Right lobe of liver (tissue), 6 donors: ENCODE measurements at places on chromosomes 1 and 21. TPM values are rescaled to one million over a fixed set of nuclear protein-coding genes. Genes with fewer than 3 reads are reported as not detected.
A peak's percentile ranks its signal among the peaks of the same experiment; 100 is the strongest.

CD34 gene
- 2.7 TPM for total RNA-seq

DNA sequence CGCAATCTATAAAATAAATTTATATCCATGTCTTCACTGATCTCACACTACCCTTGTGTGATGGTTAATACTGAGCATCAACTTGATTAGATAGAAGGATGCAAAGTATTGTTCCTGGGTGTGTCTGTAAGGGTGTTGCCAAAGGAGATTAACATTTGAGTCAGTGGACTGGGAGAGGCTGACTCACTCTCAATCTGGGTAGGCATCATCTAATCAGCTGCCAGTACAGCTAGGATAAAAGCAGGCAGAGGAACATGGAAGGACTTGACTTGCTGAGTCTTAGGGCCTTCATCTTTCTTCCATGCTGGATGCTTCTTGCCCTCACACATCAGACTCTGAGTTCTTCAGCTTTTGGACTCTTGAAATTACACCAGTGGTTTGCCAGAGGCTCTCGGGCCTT is 615.4 kb downstream of the AGBL4 start:
- H3K27me3 ChIP-seq, result no peaks in the 10 kb centered on the region
- H3K4me1 ChIP-seq, result no peaks in the 10 kb centered on the region
- DNase-seq, result no peak
- H3K36me3 ChIP-seq, result no peaks in the 10 kb centered on the region

DNA sequence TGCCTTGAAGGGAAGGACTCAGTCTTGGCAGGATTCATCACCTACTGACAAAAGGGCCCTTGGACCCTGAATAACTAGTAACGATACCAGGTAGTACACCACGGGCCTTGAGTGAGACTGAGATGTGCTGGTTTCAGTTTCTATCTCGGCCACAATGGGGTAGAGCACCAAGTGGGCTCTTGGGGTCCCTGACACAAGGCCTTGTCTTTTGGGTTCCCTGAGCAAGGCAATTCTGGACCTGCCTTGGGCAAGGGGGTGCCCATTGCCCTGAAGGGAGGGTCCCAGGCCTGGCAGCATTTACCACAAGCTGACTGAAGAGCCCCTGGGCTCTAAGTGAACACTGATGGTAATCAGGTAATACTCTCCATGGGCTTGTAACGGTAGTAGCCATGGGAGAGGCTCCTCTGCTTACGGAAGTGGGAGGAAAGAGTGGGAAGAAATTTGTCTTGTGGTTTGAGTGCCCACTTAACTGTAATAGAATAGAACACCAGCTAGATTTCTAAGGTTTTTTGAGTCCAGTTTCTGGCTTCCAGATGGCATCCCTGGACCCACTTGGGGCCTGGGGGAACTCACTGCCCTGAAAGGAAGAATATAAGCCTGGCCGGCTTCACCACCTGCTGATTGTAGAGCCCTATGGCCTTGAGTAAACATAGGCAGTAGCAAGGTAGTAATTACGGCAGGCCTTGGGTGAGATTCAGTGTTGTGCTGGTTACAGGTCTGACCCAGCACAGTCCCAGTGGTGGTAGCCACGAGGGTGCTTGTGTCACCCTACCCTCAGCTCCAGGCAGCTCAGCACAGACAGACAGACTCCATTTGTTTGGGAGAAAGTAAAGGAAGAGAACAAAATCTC is 58.5 kb downstream of the WDR4 start:
- no peak overlapping the region for H3K27ac ChIP-seq
- no peak for DNase-seq
- no peaks in the 10 kb centered on the region for H3K4me1 ChIP-seq
- no peaks in the 10 kb centered on the region for H3K36me3 ChIP-seq

- H3K36me3 ChIP-seq, result no peaks in the 10 kb centered on the region
- H3K4me3 ChIP-seq, result no peak overlapping the region
- DNase-seq, result no peak
- H3K27ac ChIP-seq, result no peak overlapping the region
- H3K27me3 ChIP-seq, result no peaks in the 10 kb centered on the region
- H3K4me1 ChIP-seq, result no peaks in the 10 kb centered on the region
Measured at GRCh38 chr21:45419162-45419561, 14.2 kb downstream of the COL18A1 start.

- no peaks in the 10 kb centered on the region for H3K36me3 ChIP-seq
- H3K27me3 ChIP-seq, result no peaks in the 10 kb centered on the region
- H3K4me1 ChIP-seq, result no peaks in the 10 kb centered on the region
- peak overlapping the region; percentile 52 for H3K27ac ChIP-seq
- H3K4me3 ChIP-seq, result peak overlapping the region; percentile 3
Measured at GRCh38 chr1:173429471-173430402, 47.4 kb upstream of the PRDX6 start.

- DNase-seq, result no peak
- no peak overlapping the region for H3K27ac ChIP-seq
- H3K36me3 ChIP-seq, result no peaks in the 10 kb centered on the region
- no peak overlapping the region for H3K4me3 ChIP-seq
- H3K4me1 ChIP-seq, result no peaks in the 10 kb centered on the region
Measured at GRCh38 chr1:209307846-209308245, 275.7 kb upstream of the CAMK1G start.

DNA sequence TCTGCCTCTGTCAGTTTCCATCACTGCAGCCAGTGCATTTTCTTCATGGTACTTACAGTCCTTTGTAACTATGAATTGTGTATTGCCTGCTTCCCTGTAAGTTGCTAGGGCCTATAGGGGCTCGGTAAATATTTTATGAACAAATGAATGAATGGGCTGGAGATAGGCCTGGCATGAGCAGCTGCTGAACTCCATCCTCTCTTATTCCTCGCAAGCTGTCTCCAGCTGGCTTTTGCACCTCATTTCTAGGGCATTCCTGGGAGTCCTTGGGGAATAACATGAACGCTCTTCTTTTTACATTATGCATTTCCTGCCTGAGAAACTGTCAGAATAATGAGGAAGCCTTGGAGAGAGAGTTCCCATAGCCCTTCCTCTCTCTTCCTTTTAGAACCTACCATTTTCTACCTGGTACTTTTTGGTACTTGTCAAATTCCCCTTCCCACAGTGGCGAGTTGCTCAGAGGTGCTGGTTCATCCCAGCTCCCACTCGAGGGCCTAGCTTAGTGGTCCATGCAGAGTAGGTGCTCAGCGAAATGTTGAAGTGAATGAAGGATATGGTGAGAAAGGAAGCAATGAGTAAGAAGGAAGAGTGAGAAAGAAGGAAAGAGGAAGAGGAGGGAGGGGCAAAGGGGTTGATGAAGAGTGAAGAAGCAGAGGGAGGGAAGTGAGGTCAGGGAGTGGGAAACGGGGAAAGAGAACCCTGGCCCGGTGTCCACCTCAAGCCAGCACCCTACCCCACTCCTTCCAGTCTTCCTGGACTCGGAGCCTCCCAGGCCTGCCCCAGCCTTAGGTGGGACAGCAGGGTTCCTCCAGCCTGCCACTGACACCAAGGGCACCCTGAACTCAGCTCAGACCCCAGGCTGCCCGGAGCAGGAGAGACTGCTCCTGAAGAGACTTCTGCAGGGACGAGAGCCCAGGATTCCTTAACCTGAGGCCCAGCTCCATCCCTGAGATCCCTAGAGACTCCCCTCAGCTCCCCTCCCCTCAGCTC is 29.6 kb downstream of the KCNC4 start:
- no peak overlapping the region for H3K4me3 ChIP-seq
- no peak overlapping the region for H3K27ac ChIP-seq
- no peaks in the 10 kb centered on the region for H3K27me3 ChIP-seq
- H3K36me3 ChIP-seq, result no peaks in the 10 kb centered on the region
- no peak for DNase-seq

GRCh38 chr1:28517649-28517999 is 11.8 kb downstream of the RCC1 start:
- no peaks in the 10 kb centered on the region for H3K4me1 ChIP-seq
- no peak for DNase-seq
- H3K4me3 ChIP-seq, result peak overlapping the region; percentile 75

CNST gene
- 18.8 TPM for total RNA-seq

- H3K27me3 ChIP-seq, result no peaks in the 10 kb centered on the region
- H3K36me3 ChIP-seq, result no peaks in the 10 kb centered on the region
- no peaks in the 10 kb centered on the region for H3K4me1 ChIP-seq
- H3K4me3 ChIP-seq, result no peak overlapping the region
Measured at GRCh38 chr1:31208361-31208945, 31.2 kb downstream of the NKAIN1 start.

PTPRF gene
- total RNA-seq, result 165 TPM

POTED gene
- not detected for total RNA-seq

B3GALT2 gene
- 0.25 TPM for total RNA-seq
